SJSA1 (cell line): ENCODE measurements at places on chromosomes 13 and 19. TPM values are rescaled to one million over a fixed set of nuclear protein-coding genes. Genes with fewer than 3 reads are reported as not detected.

DNA sequence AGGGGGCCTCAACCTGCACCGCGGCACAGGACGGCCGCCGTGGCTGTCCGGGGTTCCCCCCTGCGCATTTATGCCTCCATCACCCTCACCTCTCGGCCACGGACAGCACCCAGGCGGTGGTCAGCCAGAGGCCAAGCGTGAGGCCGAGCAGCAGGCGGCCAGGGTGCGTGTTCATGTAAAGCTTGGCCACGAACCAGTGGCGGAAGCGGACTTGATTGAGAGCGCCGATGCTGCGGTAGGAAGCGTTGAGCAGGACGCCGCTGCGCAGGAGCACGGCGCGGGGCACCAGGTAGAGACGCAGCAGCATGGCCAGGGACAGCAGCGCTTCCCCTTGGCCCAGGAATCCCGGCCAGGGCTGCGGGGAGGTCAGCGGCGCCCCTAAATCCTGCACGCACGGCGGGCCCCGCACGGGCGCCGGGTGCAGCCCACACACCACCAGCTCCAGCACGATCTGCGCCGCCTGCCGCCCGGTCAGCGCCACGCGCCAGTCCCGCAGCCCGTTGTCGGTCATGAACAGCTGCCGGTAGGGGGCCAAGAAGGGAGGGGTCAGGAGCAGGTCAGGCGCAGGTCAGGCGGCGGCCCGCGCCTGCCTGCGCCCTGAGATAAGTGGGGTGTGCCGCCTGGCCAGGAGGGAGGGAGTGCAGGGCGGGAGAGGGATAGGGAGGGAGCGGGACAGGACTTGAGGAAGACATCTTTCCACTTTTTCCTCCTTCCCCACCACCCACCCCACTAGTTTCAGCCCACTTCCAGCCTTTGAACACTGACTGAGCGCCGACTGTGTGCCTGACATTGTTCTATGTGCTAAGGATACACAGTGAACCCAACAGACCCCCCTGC lies 6.5 kb downstream of the KCNN4 start:
- H3K4me3 ChIP-seq: no peak overlapping the region
- H3K27ac ChIP-seq: no peak overlapping the region
- H3K27me3 ChIP-seq: no peaks in the 10 kb centered on the region
- DNase-seq: no peak

GRCh38 chr19:47447470-47448359 lies 24.0 kb downstream of the SLC8A2 start:
- peak; percentile 38 for DNase-seq
- H3K27me3 ChIP-seq: peaks cover 96% of the 10 kb centered on the region
- peaks cover 13% of the 10 kb centered on the region for H3K4me1 ChIP-seq

FCAR gene
- not detected in 2 replicates for total RNA-seq

LILRA2 gene
- total RNA-seq: not detected in 2 replicates

DNA sequence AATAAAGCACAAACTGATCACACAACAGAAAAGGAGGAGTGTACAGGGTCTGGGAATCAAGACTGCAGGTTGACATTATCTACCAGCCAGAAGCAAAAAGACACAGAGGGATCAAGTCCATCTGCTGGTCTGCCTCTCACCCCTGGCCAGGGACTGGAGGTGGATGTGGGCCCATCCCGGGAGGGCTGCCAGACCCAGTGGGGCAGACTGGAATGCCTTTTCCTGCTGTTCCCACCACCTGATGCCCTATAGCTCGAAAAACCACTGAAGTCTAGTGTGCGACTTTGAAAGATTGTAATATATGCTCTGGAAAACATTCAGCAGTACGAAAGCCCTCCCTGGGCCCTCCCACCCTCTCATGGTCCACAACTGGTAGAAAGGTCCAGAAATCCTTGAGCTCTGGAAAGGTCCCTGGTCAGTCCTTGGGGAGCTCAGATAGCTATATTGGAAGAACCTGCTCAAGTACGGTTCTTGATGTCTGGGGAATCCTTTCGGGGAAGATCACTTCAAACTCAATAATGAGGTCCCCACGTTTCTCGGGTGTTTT lies 2.6 kb downstream of the DNAJB1 start:
- H3K4me1 ChIP-seq: peaks cover 43% of the 10 kb centered on the region
- peaks cover 51% of the 10 kb centered on the region for H3K36me3 ChIP-seq
- H3K4me3 ChIP-seq: no peak overlapping the region; the same call in 1 of the 2 replicates
- H3K27me3 ChIP-seq: no peaks in the 10 kb centered on the region

ADAMTSL5 gene
- total RNA-seq: 2.6 and 4.0 TPM in 2 replicates

- H3K27ac ChIP-seq: no peak within 1 kb of the TSS; the same call in 1 of the 2 replicates
- peak within 1 kb of the TSS; percentile 55 for H3K4me3 ChIP-seq
- H3K27me3 ChIP-seq: no peaks in the 10 kb centered on the region
- DNase-seq: peak; percentile 90
Observed at GRCh38 chr19:52962394-52963246, at the start of gene ZNF816. ZNF816 (minus strand) TSS chr19:52962881; CDS start chr19:52956089, 6,792 bp downstream.

SLC17A7 gene
- total RNA-seq: not detected in 2 replicates

DNA sequence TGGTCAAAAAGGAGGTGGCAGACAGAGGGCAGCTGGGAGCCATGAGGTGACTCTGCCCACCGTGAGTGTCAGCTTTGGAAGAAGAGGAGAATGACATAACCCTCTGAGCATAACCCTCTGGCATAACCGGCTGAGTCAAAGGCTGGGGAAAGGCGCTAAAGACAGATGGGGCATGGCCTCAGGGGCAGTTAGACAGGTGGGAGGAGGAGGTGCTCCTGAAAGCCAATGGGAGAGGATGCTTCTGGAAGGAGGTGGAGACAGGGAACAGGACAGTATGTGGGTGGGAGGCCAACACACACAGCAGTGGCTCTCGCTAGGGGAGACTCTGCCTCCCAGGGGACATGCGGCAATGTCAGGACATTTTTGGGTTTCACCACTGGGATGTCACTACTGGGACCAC lies 17.1 kb downstream of the ELAVL1 start:
- H3K27ac ChIP-seq: peak overlapping the region; percentile 64; the same call in 1 of the 2 replicates
- H3K36me3 ChIP-seq: peaks cover 81% of the 10 kb centered on the region
- H3K27me3 ChIP-seq: no peaks in the 10 kb centered on the region
- peaks cover 40% of the 10 kb centered on the region for H3K4me1 ChIP-seq
- no peak overlapping the region for H3K4me3 ChIP-seq
- DNase-seq: no peak

ZNF534 gene
- not detected in 2 replicates for total RNA-seq

DNA sequence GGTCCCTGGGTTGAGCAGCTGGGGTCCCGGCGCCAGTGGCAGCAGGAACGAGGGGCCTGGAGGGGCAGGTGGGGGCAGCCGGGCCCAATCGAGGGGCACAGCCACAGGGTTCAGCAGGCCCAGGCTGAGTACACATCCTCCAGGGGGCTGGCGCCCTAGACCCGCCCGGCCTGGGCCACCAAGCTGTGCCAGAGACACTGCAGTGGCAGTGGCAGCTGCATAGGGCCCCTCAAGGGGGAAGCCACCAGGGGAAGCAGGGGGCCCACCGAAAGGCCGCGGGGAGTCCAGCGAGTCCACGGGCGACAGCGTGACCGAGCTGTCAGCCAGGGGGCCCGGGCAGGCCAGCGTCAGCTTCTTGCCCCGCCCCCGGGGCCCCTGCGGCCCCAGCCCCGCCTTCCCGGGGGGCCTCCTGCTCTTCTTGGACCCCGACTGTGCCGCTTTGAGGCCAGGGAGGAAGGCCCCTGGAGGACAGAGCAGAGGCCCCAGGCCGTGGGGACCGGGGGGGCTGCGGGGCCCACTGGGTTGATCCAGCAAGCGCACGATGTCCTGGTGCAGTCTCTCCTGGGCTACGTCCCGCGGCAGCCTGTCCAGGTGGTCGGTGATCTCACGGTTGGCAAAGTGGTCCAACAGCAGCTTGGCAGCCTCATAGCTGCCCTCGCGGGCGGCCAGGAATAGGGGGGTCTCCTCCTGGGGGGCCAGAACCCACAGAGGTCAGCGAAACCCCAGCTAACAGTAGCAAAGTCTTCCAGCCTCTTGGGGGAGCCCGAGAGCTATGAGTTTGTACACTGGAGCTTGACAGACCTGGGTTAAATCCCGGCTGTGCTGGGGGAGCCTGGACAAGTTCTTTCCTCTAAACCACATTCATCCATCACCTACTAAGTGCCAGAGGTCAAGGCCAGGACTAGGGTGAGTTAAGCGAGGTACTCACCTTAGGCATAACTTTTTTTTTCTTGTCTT lies 39.5 kb downstream of the NOTCH3 start:
- no peaks in the 10 kb centered on the region for H3K4me1 ChIP-seq
- no peaks in the 10 kb centered on the region for H3K27me3 ChIP-seq

GRCh38 chr19:38079926-38080380 lies 144.1 kb downstream of the DPF1 start:
- no peaks in the 10 kb centered on the region for H3K27me3 ChIP-seq
- DNase-seq: peak; percentile 50
- H3K4me3 ChIP-seq: no peak overlapping the region
- peaks cover 8% of the 10 kb centered on the region for H3K4me1 ChIP-seq
- H3K27ac ChIP-seq: no peak overlapping the region
- peaks cover 21% of the 10 kb centered on the region for H3K36me3 ChIP-seq

KLK3 gene
- total RNA-seq: not detected in 2 replicates

DNA sequence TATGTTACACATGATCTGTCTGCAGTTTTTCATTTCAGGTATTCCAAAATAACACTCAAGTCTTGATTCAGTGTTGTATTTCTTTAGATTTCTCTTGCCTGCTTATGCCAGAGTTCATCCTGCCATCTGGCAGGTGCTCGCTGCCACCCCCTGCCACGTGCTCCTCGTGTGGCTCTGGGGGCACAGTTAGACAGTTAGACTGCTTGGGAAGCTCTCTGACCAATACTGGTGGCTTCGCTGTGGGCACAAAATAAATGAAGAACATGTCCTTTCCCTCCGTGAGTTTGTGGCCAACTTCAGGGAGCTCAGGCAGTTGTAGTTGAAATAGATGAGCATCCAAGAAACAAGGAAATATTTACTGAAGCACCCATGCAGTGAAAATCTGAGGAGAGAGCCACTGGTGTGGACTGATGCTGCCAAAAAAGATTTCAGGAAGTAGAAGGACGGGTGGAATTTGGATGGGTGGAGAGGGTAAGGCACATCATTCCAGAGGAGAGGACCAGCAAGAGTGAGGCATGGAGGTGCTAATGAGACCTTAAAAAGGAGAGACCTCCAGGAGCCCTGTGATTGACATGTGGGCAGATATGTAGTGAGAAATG lies 37.5 kb upstream of the GPR183 start:
- H3K4me3 ChIP-seq: no peak overlapping the region
- DNase-seq: peak; percentile 63
- no peaks in the 10 kb centered on the region for H3K4me1 ChIP-seq
- no peaks in the 10 kb centered on the region for H3K27me3 ChIP-seq
- no peak overlapping the region for H3K27ac ChIP-seq

GRCh38 chr13:41002606-41003005 lies 16.5 kb downstream of the ELF1 start:
- H3K27ac ChIP-seq: no peak overlapping the region
- no peak for DNase-seq
- no peak overlapping the region for H3K4me3 ChIP-seq
- 0 out of 2 replicates have a peak, but pooled peaks cover 3% of the 10 kb centered on the region for H3K36me3 ChIP-seq
- no peaks in the 10 kb centered on the region for H3K27me3 ChIP-seq

ABCA7 gene
- 0.82 and 3.9 TPM in 2 replicates for total RNA-seq

- no peak for DNase-seq
- H3K27me3 ChIP-seq: no peaks in the 10 kb centered on the region
- no peak overlapping the region for H3K27ac ChIP-seq
- peak overlapping the region; percentile 81 for H3K4me3 ChIP-seq
- peaks cover 7% of the 10 kb centered on the region; the same call in 1 of the 2 replicates for H3K4me1 ChIP-seq
Observed at GRCh38 chr13:39039041-39039440, 785 bp downstream of the NHLRC3 start.

DNA sequence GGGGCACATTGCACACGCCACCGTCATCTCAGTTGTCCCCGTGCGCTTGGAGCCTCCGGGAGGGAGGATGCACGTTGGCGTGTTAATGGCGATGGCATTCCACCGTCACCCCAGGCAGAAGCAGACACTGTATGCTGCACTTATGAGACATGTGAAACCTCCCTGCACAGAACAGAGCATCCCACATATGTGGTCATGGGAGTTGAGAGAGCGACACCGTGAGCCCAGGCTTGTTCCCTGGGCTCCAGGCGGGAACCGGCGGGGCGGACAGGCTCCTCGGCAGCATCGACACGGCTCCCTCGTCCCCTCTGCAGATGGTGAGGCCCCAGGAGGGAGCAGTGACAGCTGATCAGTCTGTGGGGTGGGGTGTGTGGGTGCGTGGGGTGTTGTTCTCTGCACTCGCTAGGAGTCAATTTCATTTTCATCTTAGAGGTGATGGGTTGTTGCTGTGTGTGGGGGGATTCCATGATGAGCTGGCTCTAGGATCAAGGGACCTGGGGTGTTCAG lies 40.4 kb downstream of the CRTC1 start:
- H3K4me3 ChIP-seq: no peak overlapping the region
- DNase-seq: no peak
- H3K27me3 ChIP-seq: no peaks in the 10 kb centered on the region
- no peaks in the 10 kb centered on the region for H3K36me3 ChIP-seq
- no peaks in the 10 kb centered on the region for H3K4me1 ChIP-seq

TSC22D1 gene
- 46.2 and 54.9 TPM in 2 replicates for total RNA-seq

DNA sequence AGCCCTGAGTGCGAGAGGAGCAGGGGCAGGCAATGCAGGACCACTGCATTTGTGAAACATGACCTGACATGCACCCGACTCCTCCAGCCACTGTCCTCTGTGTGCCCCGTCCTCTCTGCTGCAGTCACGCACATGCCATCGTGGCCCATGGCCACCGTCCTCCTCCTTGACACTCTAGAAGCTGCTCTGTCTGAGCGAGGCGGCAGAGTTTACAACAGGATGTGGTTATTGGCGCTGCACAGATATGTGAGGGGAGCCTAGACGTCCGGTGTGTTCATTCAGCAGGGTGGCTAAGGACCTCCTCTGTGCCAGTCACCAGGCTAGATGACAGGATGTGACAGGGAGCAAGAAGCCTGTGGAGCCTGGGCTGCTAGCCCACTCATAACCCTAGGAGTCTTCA lies 277.8 kb downstream of the FOXO1 start:
- DNase-seq: peak; percentile 70
- peak overlapping the region; percentile 62 for H3K27ac ChIP-seq
- H3K36me3 ChIP-seq: no peaks in the 10 kb centered on the region

DNA sequence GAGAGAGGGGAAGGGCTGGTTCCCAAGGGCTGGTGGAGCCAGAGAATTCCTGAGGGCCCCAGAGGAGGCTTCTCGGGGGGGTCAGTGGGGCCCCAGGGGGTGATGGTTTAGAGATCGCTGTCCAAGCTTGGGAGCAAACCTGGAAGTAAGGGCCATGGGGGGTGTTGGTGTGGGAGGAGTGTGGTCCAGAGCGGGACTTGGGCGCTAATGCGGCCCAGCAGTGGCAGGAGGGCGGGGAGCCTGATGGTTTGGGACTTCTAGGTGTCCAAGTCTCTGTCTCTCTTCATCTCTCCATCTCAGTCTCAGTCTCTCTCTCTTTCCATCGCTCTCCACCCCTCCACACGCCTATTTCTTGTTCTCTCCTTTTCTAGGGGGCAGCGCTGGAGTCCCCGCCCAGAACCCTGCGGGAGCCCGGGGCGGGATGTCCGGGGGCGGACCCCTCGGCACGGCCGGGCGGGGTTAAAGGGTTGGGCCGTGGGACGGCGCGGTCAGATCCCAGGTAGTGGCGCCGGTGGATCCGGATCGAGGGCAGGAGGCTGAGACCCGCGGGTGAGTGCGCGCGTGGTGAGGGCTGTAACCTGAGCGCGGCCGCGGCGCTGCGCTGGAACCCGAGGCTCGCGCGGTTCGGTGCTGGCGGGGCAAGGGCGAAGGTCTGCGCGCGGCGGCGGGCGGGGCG lies at the start of gene CYP4F22:
CYP4F22 (plus strand) TSS at position 491 of the 676 bp plus-strand sequence. CDS start 16,812 bp downstream, outside the sequence.
- H3K4me1 ChIP-seq: 0 out of 2 replicates have a peak, but pooled peaks cover 7% of the 10 kb centered on the region
- no peaks in the 10 kb centered on the region for H3K36me3 ChIP-seq
- peaks cover 18% of the 10 kb centered on the region for H3K27me3 ChIP-seq
- H3K4me3 ChIP-seq: no peak within 1 kb of the TSS
- H3K27ac ChIP-seq: no peak within 1 kb of the TSS

LMO7 gene
- total RNA-seq: 96.3 and 123 TPM in 2 replicates

GRCh38 chr19:3398114-3398899 lies 31.9 kb downstream of the NFIC start:
- no peak for DNase-seq
- peaks cover 18% of the 10 kb centered on the region for H3K4me1 ChIP-seq
- H3K36me3 ChIP-seq: peaks cover 63% of the 10 kb centered on the region

PCDH9 gene
- 1.1 and 2.2 TPM in 2 replicates for total RNA-seq
